ENCODE measurements at places on chromosomes 6 and 20. TPM values are rescaled to one million over a fixed set of nuclear protein-coding genes. Genes with fewer than 3 reads are reported as not detected.

DNA sequence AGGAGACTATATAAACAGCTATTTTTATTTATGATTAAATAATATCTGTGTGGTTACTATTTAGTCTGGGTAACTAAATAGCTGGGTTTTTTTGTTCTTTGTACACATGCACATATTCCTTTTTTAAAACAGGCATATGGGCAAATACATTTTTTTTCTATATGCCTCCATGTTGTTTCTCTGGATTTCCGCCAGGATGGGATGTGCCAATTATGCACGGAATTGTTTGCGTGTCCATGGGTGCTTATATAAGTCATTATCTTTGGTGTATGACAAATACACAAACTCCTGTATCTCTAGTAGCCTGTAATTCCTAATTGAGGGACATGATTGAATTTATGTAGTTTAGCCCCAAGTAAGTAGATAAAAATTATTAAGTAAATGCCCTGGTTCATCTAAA, 226.9 kb downstream of the BCKDHB start:
- DNase-seq, result no peak

- DNase-seq, result no peak
These were observed 200.0 kb upstream of the PMEPA1 start for GRCh38 chr20:57909763-57910331.

- no peak for DNase-seq
These were observed 186.1 kb upstream of the SCGN start for GRCh38 chr6:25465941-25466340.

- no peak for DNase-seq
These were observed 151.9 kb downstream of the CFAP61 start for GRCh38 chr20:20204256-20204655.

- peak; percentile 99 for DNase-seq
These were observed at the start of gene ACTL10 for GRCh38 chr20:33666293-33667244. Gene ACTL10, plus strand, starts transcription at chr20:33666943. Its CDS starts 555 bp downstream, at chr20:33667498.

- DNase-seq, result no peak
These were observed 95.5 kb downstream of the F13A1 start for GRCh38 chr6:6224933-6225486.

- DNase-seq, result no peak
These were observed 229.9 kb upstream of the GRIK2 start for GRCh38 chr6:101163611-101164010.

C6orf141 gene
- total RNA-seq, result 0.23 TPM

BPIFB4 gene
- 0.62 TPM for total RNA-seq

SLC26A8 gene
- not detected for total RNA-seq

All from right cardiac atrium (tissue), 5 donors.